ENCODE measurements at places on chromosomes 7 and 10. TPM values are rescaled to one million over a fixed set of nuclear protein-coding genes. Genes with fewer than 3 reads are reported as not detected.

- peak; percentile 77 for DNase-seq
Measured at GRCh38 chr10:93947055-93947454, 46.7 kb upstream of the PLCE1 start.

DNA sequence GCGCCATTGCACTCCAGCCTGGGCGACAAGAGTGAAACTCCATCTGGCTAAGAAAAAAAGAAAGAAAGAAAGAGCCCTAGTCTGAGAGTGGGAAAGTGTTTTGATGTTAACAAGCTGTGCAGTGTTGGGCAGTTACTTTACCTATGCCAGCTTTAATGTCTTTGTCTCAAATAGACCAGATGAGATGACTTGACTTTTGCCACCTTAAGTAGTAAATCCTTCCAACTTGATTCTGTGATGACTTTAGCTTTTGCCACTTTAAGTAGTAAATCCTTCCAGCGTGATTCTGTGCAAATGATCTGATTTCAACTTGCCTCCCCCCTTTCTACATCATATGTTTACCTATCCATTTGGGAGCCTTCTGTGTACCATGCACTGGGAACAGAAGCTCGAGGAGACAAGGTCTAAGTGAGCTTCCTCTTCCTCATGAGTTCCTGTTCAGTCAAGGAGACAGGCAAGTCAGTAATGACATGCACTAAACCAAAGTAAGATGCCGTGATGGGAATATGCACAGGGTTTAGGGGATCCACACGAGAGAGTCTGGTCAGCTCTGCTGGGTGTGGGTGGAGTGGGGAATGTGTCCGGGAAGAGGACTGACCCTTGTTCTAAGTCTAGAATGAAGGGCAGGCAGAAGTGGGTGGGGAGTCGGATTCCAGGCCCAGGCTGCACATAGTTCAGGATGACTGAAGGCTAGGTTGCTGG, 17.2 kb downstream of the INPP5F start:
- DNase-seq = no peak

GRCh38 chr10:117175901-117176534, 21.3 kb upstream of the KCNK18 start:
- DNase-seq = peak; percentile 60

GRCh38 chr7:81707966-81708365, 61.9 kb downstream of the HGF start:
- DNase-seq = no peak

The GFRA1 gene
- 0.72 TPM for total RNA-seq

DNA sequence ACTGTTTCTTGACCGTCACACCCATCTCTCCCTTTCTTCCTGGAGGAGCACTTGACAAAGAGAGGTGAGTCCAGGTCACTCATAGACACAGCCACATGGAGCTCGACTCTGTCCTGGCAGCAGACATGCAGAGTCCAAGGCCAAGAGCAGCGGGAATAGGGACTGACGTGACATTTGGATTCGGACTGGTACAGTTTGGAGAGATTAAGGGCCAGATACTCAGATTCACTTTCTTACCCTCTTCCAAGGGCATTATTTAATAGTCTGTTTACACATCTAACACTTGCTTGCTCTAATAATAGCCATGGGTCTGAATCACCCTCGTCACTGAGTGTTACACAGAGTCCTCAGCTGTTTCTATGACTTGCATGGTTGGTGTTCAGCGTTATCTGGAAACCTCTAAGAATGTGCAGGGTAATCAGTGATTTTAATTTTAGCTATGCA, 39.2 kb upstream of the OTUD1 start:
- DNase-seq = peak; percentile 24

- DNase-seq = no peak
Measured at GRCh38 chr10:85225311-85225710, 896.9 kb downstream of the CCSER2 start.

- DNase-seq = peak; percentile 32
Measured at GRCh38 chr7:7639847-7640220, 718 bp upstream of the UMAD1 start.

DNA sequence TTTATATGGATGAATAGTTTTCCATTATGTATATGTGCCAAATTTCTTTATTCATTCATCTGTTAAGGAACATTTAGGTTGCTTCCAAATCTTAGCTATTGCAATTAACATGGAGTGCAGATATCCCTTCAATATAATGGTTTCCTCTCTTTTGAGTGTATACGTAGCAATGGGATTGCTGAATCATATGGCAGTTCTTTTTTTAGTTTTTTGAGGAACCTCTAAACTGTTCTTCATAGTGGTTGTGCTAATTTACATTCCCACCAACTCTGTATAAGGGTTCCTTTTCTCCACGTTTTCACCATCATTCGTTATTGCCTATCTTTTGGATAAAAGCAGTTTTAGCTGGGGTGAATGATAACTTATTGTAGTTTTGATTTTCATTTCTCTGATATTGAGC, 46.5 kb downstream of the FAS start:
- DNase-seq = no peak

- no peak for DNase-seq
Measured at GRCh38 chr10:132624061-132624846, 86.7 kb downstream of the INPP5A start.

The FAM237B gene
- not detected for total RNA-seq

The C10orf88 gene
- total RNA-seq = 6.4 TPM

DNA sequence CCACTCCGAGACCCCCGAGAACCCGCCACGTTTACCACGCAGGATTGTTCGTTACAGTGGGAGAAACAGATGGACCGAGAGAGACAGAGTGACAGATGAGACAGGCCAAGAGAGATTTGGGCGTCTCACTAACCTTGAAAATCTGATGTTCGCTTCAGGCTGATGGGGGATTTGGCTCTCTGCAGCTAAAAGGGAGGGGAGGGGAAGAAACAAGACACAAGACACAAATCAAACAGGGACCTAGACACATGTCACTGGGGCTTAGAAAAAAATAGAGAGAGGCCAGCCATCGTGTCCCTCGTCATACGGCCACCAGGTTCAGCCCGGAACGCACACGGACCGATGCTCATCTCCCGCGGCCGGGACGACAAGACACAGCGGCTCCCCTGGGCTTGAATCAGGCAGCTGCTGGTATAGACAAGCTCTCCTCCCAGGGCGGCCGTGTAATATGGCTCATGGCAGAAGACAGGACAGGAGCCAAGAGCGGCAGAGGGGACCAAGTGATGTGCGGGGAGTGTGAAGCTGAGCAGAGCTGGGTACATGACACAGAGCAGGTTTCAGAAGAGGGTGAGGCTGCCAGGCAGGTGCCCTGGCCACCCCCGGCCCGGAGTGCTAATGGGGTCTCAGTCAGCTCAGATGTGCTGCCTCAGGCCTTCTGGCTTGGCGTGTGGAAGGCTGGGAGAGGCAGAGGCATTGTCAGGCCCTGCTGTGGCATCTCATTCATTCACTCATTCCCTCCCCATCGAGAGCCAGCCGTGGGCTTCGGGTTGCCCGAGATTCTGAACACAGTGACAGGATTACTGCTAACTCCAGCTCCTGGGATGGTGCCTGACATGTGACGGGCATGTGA, 88.5 kb upstream of the GNA12 start:
- no peak for DNase-seq

GRCh38 chr7:26091933-26092332, 60.1 kb upstream of the NFE2L3 start:
- peak; percentile 58 for DNase-seq

The HOXA13 gene
- 2.3 TPM for total RNA-seq

The FGF8 gene
- not detected for total RNA-seq

Data from RPMI7951 (cell line).